Motor neuron (in vitro differentiated cells): ENCODE measurements at places on chromosomes 6 and 20.

GRCh38 chr6:166530211-166531095, 56.0 kb downstream of the RAMACL start:
- no peak for ATAC-seq

DNA sequence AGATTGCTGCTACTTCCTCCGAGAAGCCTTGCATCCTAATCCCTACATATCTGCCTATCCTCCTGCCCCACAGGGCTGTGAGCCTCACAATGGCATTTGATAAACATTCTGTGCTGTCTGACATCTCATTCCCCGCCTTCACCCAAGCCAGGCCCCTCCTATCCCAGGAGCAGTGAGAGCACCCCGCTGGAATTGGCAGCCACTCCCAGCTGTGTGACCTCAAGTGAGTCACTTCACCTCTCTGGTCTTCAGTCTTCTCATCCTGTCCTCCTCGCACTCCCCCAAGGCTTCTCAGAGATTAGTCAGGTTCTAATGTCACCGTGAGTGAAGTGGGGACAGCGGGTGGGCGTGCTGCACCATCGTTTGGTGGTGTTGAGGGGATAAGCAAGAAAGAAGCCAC, 81.7 kb downstream of the CDH22 start:
- ATAC-seq: no peak

DNA sequence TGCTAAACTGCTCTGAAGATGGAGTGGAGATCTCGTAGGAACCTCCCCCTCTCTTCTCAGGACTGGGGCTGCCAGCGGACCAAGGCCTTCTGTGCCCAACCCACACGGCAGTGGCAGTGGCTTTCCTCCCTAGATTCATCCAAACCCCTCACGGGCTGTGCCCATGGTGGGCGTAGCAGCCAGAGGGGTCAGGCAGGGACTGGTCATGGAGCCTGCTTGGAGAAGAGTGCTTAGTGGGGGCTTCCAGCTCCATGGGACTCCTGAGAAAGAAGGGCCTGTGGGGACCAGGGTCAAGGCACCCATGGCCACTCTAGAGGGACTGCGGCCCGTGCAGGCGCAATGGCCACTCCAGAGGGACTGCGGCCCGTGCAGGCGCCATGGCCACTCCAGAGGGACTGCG, 86.6 kb downstream of the TAF4 start:
- ATAC-seq: no peak

GRCh38 chr20:3380228-3381070, 27.0 kb downstream of the DNAAF9 start:
- ATAC-seq: no peak

DNA sequence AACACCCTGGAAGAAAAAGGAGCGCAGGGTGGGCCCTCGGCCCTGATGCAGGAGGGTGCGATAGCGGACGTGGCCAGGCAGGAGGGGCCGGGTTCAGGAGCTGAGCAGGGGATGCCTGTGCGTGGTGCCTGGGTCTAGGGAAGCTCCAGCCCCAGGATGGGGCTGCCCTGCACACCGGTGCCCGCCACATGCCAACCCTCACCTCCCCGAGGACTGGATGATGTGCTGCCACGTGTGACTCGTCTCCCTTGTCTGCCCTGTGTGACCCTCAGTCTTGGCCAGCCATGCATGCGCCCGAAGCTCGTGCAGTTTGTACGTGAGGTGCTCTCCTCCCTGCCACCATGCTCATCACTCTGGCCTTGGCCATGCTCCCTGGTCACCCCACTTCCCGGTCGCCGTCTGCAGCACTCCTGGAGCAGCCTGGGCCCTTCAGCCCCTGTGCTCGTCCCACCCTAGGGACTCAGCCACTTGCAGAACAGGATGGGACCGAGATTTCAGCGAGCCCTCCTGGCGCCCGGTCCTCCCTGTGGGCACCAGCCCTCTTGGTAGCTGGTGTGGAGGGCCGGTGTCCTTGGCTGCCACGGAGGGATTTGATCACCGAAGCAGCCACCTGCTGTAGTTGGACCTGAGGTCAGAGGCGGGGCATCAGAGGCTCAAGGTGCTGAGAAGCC, 4.3 kb upstream of the COL20A1 start:
- no peak for ATAC-seq

GRCh38 chr6:434051-434705, 42.6 kb downstream of the IRF4 start:
- ATAC-seq: no peak

- no peak for ATAC-seq
These were observed 12.5 kb downstream of the CDC5L start for GRCh38 chr6:44399991-44400390.

DNA sequence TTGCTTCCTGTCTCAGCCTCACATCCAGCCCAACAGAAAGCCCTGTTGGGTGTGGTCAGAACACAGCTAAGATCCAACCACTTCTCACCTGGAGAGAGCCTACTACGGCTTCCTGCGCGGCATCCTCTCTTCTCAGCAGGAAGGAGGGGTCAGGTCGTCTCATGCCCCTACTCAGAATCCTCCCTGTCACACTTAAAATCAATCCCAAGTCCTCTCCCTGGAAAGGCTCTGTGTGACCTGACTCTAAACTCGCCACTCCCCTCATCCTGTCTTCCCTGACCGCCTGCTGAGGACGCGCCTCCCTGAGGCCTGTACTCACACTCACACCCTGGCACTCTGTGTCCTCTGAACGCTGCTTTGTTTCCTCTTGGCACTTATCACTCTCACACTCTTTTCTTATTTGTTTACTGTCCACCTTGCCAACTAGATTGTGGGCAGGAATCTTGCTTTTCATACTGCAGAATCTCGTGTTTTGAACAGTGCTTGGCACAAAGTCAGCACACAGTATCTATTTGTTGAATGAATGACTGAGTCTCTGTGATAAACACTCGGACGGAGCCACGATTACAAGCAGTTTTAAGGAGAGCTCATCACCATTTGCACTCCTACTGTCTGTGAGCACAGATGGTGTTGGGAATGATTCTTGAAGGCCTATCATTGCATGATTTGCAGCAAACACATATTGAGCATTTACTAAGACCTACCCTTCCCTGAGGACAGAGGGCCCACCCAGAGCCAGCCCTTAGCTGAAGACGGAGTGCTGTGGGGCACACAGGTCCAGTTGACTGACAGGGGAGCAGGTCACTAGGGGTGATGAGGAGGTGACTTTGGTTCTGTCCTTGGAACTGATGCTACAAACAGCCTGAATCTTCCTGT, 18.7 kb downstream of the RAB5IF start:
- ATAC-seq: peak; percentile 75

GRCh38 chr6:113127786-113128419, 729.2 kb upstream of the MARCKS start:
- ATAC-seq: no peak

GRCh38 chr20:20318365-20319161, 49.3 kb upstream of the INSM1 start:
- peak; percentile 94 for ATAC-seq

- no peak for ATAC-seq
These were observed 133.9 kb upstream of the BTN3A2 start for GRCh38 chr6:26231006-26231587.

- ATAC-seq: no peak
These were observed 117.4 kb downstream of the TBC1D32 start for GRCh38 chr6:121216928-121217327.
